ENCODE measurements at places on chromosomes 7 and 10. TPM values are rescaled to one million over a fixed set of nuclear protein-coding genes. Genes with fewer than 3 reads are reported as not detected.

DNA sequence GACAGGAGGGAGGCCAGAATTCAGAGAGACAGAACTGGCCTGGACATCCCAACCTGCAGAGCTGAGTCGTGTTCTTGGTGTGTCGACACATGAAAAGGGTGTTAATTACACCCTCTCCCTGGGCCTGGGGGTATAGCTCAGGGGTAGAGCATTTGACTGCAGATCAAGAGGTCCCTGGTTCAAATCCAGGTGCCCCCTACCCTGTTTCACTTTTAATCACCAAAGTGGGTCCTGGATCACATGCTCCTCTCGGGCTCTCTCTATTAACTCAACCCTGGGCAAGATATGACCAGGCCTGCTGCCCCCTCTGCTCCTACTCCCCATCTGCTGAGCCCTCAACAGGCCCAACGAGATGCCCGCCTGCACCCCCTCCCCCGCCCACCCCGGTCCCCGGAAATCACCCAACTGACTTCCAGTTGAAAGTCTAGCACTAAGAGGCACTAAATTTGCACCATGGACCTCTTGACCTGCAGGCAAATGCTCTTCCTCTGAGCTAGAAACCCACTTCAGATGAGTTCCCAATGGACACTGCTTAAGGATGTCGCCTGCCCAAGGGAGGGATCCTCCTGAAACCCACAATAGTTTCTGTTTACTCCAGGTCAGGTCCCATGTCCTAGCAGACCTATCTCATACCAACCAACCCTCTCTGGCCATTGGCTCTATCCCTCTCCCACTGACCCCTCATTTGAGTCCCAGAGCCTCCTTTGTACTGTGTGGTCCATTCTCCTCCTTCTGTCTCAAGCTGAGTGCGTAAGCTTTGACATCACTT lies 137.6 kb downstream of the ZNF467 start:
- no peak for DNase-seq

DNA sequence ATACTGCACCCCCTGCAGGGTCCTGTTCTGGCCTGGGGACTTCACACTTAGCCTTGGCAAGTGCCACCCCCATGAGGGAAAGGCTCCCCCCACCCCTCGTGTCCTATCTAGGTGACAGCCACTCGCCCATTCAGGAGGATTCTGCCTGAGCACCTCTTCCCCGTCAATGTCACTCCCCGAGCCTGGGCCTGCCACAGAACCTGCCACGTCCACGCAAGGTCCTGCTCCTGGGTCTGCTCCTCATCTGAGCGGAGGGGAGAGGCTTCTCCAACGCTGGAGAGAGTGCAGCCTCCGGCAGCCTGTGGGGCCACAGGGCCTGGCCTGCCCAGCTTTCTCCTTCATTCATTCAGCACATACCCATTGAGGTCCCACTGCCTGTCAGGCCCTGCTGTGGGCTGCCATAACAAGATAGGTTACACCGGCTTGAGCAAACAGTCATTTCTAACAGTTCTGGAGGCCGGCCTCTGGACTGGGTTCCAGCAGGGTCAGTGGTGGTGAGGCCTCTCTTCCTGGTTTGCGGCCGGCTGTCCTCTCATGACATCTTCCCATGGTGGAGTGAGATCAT lies 92.0 kb upstream of the RET start:
- no peak for DNase-seq

DNA sequence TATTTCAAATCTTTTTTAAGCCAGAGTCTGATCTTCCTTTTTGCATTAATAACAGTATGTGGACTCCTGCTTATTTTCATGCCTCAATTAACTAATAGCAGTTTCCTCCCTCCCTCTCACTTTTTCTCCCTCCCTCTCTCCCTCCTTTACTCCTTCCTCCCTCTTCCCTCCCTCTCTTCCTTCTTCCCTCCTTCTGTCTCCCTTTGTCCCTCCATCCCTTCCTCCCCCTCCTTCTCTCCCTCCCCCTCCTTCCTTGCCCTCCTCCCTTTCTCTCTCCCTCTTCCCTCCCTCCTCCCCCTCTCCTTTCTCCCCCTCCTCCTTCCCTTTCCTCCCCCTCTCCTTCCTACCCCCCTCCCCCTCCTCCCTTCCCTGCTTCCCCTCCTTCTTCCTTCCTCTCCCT lies 2.0 kb downstream of the ZCWPW1 start:
- no peak for DNase-seq

DNA sequence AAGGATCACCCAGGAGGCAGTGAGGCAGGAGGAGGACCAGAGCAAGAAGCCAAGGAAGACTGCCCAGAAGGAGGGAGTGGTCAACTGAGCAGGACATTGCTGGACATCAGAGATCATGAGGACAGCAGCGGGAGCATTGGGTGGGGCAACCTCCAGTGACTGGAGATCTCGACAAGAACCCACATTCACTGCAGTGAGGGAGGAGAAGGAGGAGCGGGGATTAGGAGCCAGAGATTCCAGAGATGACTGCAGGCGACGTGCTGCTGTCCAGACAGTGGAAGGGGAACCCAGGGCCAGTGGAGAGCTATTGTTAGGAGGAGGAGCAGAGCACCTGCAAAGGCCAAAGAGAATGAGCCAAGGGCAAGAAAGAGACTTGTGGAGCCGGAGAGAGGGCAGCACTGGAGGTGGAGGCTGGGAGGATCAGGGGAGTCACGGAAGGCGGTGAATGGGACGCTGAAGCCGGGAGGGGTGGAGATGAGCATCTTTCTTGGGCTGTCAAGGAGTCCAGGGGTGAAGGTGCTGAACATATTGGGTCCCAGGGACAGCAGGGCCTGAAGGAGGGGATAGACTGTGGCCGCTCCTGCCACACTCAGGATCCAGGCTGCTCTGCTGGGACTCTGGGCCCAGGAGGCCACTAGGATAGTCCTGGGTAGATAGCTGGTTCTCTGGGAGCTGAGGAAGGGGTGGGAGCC lies 140.1 kb upstream of the UNC5B start:
- no peak for DNase-seq

GRCh38 chr10:17430647-17431355 lies 23.6 kb downstream of the ST8SIA6 start:
- peak; percentile 45 for DNase-seq

GRCh38 chr10:927131-927530 lies 4.4 kb downstream of the LARP4B start:
- DNase-seq = no peak

CYP3A4 gene
- total RNA-seq = 4.9 TPM
